ENCODE measurements at places on chromosomes 5 and 9.

DNA sequence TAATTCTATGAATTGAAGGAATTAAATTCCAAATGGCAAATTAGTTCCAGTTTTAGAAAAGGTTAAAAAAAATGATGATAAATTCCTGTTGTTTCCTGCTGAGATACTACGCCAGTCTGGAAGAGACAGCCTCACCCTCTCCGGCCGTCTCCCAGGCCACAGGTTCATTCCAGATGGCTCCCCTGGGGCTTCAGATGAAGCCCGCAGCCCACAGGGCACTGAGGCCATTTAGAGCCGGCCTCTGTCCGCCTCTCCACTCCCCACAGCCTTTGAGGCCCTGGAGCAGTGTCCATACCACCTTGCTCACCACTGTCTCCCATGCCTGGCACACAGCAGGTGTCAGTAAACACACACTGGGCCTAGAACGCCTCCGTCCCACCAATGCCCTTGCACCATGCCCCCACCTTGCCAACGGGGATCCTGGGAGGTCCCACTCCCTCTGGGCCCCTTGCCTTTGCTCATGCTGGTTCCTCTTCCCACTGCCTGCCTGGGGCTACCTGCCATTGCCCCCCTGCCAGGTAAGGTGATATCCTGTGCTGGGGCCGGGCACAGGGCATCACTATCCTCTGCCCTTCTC is 26.1 kb downstream of the GFPT2 start:
- H3K4me3 ChIP-seq, result no peak overlapping the region
- DNase-seq, result no peak
- no peaks in the 10 kb centered on the region for H3K27me3 ChIP-seq
- H3K4me1 ChIP-seq, result no peaks in the 10 kb centered on the region
- no peaks in the 10 kb centered on the region for H3K36me3 ChIP-seq

DNA sequence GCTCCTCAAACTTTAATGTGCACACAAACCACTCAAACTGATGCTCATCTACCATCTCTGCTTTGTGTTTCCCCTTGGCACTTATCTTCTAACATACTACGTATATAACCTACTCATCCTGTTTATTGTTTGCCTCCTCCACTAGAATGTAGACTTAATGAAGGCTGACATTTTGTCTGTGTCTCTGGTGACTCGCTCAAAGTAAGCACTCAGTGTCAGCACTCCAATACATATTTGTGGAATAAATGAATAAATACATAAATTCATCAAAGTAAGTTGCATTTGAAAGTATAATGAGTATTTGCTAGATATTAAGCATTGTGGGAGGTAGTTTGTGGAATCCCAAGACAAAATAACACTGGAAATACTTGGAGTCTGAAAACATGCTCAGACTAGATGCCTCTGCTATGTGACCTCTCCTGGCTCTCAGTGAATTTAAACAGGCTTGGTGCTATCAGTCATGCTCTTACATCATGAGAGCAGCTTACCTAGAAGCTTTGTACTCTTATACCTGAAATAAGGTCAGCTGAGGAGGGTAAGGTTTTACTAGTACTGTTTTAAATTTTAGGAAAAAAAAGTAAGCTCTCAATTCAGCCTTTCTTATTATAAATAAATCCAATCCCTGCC is 37.0 kb upstream of the RANBP6 start:
- H3K27me3 ChIP-seq, result peaks cover 7% of the 10 kb centered on the region
- H3K4me3 ChIP-seq, result no peak overlapping the region
- H3K27ac ChIP-seq, result no peak overlapping the region
- peaks cover 8% of the 10 kb centered on the region for H3K4me1 ChIP-seq
- DNase-seq, result no peak

GRCh38 chr5:58736214-58736613 is 153.3 kb downstream of the RAB3C start:
- no peak for DNase-seq
- H3K27me3 ChIP-seq, result no peaks in the 10 kb centered on the region
- H3K4me1 ChIP-seq, result no peaks in the 10 kb centered on the region
- H3K27ac ChIP-seq, result no peak overlapping the region

GRCh38 chr9:88049677-88050307 is 75.5 kb upstream of the CDK20 start:
- no peak overlapping the region for H3K4me3 ChIP-seq
- H3K27me3 ChIP-seq, result peaks cover 2% of the 10 kb centered on the region
- H3K36me3 ChIP-seq, result peaks cover 3% of the 10 kb centered on the region

- no peaks in the 10 kb centered on the region for H3K27me3 ChIP-seq
- H3K36me3 ChIP-seq, result no peaks in the 10 kb centered on the region
- no peak overlapping the region for H3K4me3 ChIP-seq
- no peak for DNase-seq
- no peak overlapping the region for H3K27ac ChIP-seq
These were observed 131.5 kb upstream of the PTCH1 start for GRCh38 chr9:95648225-95648624.

DNA sequence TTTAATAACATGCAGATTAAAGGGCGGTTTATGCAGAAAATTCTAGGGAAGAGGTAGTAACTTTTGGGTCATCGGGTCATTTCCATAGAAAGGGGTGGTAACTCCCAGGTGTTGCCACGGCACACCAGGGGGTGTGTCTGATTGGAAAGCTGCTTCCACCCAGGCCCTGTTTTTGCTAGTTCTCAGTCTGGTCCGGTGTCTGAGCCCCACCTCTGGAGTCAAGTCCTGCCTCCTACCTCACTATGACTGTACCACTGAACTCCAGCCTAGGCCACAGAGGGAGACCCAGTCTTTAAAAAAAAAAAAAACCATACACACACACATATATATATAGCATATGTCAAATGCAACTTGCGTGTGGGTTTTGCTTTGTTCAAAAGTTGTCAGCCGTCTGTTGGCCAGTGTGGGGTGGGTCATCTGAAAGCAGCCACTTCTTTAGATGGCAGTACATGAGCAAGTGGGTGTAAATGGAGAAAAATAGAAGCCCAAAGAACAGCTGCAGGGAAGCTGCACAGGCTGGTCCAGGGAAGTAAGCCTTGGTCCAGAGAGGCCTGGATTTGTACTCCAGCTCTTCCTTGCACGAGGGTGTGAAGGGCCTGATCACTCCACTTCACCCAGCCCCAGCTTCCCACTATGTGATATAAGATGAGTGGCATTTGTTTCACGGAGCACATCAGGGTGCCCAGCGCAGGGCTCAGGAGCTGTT is 110.7 kb upstream of the SPRY4 start:
- no peak overlapping the region for H3K4me3 ChIP-seq
- DNase-seq, result no peak
- H3K27ac ChIP-seq, result no peak overlapping the region

DNA sequence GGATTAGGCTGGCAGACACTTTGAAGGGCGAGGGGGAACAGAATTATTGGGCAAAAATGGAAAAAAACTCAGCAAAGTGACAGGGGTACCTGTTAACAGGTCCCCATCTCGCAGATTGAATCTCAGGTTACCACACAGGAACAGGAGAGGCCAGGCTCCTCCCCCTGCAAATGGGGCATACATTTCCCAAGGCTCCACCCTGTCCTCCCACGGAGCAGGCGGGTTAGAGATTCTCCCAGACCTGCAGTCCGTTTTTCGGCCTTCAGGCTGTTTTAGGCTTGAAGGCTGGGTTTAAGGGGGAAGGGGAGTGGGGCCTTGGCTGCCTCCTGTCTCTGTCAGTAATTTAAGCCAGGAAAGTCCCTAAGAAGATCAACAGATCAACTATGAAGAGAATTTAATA is 42.7 kb downstream of the LRRC70 start:
- H3K4me1 ChIP-seq, result no peaks in the 10 kb centered on the region
- DNase-seq, result no peak
- no peak overlapping the region for H3K4me3 ChIP-seq
- no peaks in the 10 kb centered on the region for H3K27me3 ChIP-seq
- no peaks in the 10 kb centered on the region for H3K36me3 ChIP-seq
- H3K27ac ChIP-seq, result no peak overlapping the region

All from activated T-helper 2 cell treated with anti-CD3 and anti-CD28 coated beads, Interferon-gamma antibody, Interleukin-2, Interleukin-4, amounts not matched to agents 10 μg/mL and 5 μg/mL and 100 μg/mL, durations not matched to agents 14 hours and 24 hours and 36 hours (primary cell).